Stimulated activated CD8-positive, alpha-beta memory T cell treated with anti-CD3 and anti-CD28 coated beads, Interleukin-15, amount 100 ng/mL, for 48 hours (primary cell): ENCODE measurements at places on chromosomes 1 and 21.

- DNase-seq = no peak
Measured at GRCh38 chr1:244968471-244968871, 104.1 kb upstream of the HNRNPU start.

DNA sequence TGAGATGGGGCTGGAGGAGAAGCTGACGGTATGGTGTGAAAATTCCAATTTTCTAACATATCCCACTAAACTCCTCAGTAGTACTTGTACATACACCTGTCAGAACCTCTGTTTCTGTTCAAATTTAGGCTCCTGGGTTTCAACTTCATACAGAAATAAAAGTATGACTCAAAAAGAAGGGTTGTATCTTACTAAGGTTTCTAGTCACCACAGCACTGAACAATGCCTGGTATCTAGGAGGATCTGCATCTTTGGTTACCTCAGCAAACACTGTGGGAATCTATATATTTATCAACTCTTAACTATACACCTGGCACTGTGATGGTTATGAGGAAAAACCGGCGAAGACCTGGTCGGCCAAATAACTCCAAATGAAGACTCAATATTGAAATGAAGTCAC lies 13.8 kb downstream of the RBM34 start:
- no peak for DNase-seq

DNA sequence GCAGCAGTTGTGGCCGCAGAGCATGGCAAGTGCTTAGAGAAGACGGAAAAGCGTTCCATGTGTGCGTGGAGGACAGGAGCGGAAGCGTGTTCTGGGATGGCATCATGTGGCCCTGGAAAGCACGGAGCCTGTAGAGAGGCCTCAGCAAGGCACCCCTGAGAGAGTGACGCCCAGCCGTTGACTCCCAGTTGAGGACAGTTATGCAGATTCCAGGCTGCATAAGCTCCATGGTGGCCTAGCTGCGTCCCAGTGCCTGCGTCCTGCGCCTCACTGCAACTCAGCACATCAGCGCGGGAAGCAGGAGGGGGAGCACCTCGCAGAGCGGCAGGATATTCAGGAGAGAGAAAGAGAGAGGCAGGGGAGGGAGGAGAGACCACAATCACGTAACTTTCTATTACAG lies 49.0 kb upstream of the TTC34 start:
- no peak for DNase-seq

DNA sequence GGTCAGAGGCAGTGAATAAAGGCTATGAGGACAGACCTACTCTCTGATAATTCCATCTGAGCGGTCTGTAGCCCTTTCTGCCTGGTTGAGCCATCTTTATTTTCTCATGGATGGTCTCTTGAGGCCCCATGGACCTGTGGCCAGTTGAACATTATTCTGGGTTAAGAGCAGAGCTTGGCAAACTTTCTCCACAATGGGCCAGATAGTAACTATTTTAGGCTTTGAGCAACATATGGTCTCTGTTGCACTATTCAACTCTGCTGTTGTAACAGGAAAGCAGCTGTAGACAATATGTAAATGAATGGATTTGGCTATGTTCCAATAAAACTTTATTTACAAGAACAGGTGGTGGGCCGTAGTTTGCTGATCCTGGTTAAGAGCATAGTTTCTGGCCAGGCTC lies 62.7 kb downstream of the KAZN start:
- no peak for DNase-seq

- DNase-seq = no peak
Measured at GRCh38 chr1:6907201-6907600, 121.9 kb downstream of the CAMTA1 start.

GRCh38 chr1:66681686-66682085 lies 70.6 kb upstream of the DYNLT5 start:
- no peak for DNase-seq

DNA sequence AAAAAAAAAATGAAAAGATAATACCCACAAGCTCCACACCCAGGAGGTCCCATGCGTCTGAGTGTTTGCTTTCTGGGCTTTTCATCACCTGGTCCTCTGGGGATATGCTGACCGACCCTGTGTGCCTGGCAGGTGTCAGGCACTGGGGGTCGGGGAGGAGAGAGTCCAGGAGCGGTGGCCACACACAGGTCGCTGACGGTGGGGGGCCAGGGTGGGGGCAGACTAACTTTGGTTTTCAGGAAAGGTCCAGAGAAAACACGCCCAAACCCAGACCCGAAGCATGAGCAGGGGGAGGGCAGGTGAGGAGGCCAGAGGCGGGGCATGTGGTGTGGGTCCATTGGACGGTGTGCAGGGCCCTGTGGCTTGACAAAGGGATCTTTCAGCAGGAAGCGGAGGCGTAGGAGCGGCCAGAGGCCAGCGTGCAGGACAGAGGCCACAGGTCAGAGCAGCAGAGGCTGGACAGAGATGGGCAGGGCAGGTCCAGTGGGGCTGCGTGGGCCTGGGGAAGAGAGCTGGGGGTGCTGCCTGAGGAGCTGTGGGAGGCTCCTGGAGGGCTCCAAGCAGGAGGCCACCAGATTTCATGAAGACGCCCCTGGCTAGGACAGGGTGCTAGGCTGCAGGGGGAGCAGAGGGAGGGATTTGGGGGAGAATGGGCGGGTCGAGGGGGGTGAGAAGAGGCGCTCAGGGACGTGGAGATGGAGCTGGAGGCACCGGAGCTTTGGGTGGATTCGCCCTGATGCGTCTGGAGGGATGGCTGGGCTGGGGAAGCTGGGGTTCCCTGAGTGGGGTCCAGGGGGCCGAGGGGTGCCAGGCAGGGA lies 15.8 kb downstream of the RNF223 start:
- DNase-seq = no peak

DNA sequence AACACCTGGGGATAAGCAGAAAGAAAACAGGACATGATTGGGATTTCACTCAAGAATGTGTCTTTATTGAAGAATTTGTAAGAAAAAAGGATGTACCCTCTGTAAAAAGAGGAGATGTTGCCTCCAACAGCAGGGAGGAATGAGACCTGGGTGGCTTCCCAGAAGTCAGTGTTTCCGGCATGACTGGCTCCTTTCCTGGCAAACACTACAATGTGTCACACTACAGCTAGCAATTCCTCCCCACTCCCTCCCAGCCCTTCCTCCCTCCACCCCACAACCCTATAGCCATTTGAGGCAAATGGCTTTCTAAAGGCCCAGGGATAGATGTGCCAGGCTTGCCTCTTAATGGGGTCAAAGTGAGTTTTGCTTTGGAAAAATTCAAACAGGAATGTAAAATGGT lies 11.5 kb upstream of the COL8A2 start:
- DNase-seq = no peak

- peak; percentile 21 for DNase-seq
Measured at GRCh38 chr1:150233359-150234308, 2.3 kb downstream of the ANP32E start.

DNA sequence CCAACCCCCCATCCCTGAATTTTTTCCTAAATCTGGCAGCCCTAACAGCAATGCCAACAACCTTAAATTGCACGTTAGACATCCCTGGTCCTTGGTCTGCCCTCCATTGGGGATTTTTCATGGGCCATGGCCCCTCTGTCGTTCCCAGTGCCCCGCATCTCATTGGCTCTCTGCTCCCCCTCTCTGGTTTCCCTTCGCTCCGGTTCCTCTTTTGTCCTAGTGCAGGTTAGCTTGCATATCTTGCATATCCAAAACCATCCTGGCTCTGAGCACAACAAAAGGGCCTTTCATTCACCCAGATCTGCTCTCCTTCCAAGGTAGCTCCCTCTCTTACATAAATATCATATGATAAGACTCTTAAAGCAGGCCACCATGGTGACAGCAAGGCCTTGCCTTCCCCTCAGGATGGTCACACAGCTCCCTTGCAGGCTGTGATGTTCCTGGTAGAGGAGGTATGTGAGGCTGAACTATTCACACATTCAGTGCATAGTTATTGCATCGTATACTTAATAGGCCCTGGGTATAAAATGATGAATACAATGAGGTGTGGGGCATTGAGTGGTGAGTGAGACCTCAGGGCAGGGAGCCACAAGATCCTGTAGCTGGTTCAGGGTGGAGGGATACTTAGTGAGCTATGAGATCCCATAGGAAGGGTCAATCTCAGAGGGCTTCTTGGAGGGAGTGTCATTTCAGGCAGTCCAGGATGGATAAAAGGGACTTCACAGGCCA lies 45.2 kb downstream of the TENT5C start:
- DNase-seq = no peak

DNA sequence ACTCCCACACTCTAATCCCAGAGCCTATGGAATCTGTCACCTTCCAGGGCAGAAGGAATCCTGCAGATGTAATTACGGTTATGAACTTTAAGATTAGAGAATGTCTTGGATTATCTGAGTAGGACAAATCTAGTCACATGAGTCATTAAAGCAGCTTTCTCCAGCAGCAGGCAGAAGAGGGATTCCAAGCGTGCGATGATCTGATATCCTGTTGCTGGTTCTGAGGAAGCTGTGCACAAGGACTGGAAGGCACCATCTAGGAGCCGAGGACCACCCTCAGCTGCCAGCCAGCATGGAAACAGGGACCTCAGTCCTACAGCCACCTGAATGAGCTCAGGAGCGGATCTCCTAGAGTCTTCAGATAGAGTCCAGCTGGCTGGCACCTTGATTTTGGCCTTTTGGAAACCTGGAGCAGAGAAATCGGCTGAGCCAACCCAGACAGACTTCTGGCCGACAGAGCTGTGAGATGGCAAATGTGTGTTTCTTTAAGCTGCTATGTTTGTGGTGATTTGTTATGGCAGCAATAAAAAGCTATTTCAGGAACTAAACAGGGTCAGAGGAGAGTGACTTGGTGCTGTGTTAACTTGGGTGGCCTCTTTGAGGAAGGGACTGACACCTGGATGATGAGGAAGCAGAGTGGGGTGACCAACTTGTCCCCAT lies 34.5 kb downstream of the LRRN2 start:
- no peak for DNase-seq

- DNase-seq = no peak
Measured at GRCh38 chr1:91680556-91681155, 180.0 kb downstream of the CDC7 start.

GRCh38 chr1:111454859-111455641 lies 5.8 kb downstream of the ATP5PB start:
- DNase-seq = no peak

GRCh38 chr1:164591858-164592257 lies 32.9 kb downstream of the PBX1 start:
- no peak for DNase-seq

DNA sequence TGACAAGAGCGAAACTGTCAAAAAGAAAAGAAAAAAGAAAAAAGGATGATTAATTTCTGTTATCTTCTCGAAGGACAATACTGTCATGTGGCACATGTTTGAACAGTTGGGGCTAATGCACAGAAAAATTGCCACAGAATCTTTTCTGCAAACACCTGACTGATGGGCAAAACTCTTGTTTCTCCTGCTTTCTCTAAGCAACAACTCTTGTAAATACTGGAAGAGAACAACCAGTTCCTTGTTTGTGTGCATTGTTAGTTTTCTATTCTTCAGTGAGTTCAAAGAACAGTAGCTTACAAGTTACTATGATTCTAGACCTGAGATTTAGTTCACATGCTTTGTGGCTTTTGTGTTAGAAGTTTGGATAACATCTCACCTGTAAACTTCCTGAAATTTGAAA lies 60.7 kb downstream of the CDC14A start:
- no peak for DNase-seq

DNA sequence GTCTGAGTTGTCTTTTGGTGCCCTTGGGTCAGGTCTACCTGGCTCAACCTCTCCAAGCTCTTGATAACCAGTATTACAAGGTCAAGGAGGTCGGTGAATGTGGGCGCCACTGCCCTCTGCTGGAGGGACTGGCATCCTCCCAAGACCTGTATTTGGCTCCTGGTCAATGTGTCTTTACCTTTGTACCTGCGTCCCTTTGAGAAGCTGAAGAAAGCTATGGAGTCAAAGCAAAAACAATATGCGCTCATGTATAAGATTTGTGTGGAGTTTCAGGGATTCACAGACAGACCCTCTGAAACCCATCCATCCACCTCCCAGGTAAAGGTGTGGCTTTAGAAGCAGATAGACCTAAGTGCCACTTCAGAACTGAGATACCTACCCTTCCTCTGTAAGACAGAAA lies 61.8 kb upstream of the NBL1 start:
- DNase-seq = peak; percentile 55

- DNase-seq = no peak
Measured at GRCh38 chr1:189859385-189859977, 618.2 kb downstream of the BRINP3 start.

DNA sequence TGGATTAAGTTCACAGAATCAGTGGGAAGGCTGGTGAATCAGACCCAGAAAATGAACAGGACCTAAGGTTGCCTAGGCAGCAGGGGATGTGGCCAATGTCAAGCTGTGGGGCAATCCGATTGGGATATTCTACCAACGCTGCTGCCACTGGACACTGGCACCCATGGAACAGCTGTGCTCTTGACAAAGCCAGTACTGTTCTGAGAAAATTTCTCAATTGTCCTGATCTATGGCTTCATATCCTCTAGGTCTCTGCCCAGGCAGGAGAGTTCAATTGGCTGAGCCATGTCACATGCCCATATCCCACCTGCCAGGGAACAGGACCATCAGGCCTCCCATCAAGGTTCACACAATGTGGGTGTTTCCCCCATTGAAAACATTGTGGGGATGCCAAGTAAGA lies 6.2 kb downstream of the TACSTD2 start:
- no peak for DNase-seq

DNA sequence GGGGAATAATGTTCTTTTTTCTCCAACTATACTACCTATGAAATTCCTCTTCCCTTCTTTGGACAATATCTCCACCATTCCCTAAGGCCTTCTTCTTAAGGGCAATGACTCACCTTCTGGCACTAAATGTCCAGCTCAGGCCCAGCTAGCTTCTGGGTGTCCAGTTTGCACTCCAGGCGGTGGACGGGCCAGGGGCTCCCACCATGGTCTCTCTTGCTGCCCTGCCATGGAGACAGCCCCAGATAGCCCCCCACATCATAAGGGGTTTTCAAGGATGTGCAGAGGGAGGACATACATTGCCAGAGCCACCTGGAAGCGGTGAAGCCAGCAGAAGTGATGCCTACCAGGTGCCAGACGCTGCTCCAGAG lies 43.8 kb downstream of the C1orf198 start:
- no peak for DNase-seq

DNA sequence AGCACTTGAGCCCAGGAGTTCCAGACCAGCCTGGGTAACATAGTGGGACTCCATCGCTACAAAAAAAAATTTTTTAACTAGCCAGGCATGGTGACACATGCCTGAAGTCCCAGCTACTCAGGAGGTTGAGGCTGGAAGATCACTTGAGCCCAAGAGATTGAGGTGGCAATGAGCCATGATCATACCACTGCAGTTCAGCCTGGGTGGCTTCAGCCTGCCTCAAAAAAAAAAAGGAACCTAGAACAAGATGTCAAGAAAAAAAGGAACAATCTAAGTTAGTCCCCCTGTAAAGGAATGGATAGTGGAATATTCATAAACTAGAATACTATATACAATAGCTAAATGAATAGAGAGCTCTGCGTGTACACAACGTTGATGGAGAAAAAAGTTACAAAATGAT lies 14.4 kb downstream of the NSL1 start:
- DNase-seq = no peak

GRCh38 chr1:178630417-178630816 lies 94.6 kb upstream of the RALGPS2 start:
- no peak for DNase-seq

- no peak for DNase-seq
Measured at GRCh38 chr1:6511056-6511455, 19.6 kb upstream of the PLEKHG5 start.
